H9 (cell line): ENCODE measurements at places on chromosomes 12 and 14. TPM values are rescaled to one million over a fixed set of nuclear protein-coding genes. Genes with fewer than 3 reads are reported as not detected.

TAS2R9 gene
- not detected in 2 replicates for total RNA-seq

CACNA1C gene
- 0.81 and 1.1 TPM in 2 replicates for total RNA-seq

IL23A gene
- 1.5 and 2.0 TPM in 2 replicates for total RNA-seq

TAS2R42 gene
- total RNA-seq, result not detected in 2 replicates

GRCh38 chr12:116352315-116352835 is 74.9 kb upstream of the MED13L start:
- peaks cover under 1% of the 10 kb centered on the region; the same call in 1 of the 2 replicates for H3K4me1 ChIP-seq
- H3K36me3 ChIP-seq, result no peaks in the 10 kb centered on the region
- H3K27me3 ChIP-seq, result no peaks in the 10 kb centered on the region
- no peak overlapping the region for H3K4me3 ChIP-seq
- no peak for DNase-seq
- no peak overlapping the region for H3K27ac ChIP-seq

- no peak overlapping the region for H3K4me3 ChIP-seq
- H3K4me1 ChIP-seq, result no peaks in the 10 kb centered on the region; the same call in 1 of the 2 replicates
- H3K27me3 ChIP-seq, result no peaks in the 10 kb centered on the region
- no peak for DNase-seq
Observed at GRCh38 chr14:98203421-98203820, 1068.6 kb downstream of the BCL11B start.

DNA sequence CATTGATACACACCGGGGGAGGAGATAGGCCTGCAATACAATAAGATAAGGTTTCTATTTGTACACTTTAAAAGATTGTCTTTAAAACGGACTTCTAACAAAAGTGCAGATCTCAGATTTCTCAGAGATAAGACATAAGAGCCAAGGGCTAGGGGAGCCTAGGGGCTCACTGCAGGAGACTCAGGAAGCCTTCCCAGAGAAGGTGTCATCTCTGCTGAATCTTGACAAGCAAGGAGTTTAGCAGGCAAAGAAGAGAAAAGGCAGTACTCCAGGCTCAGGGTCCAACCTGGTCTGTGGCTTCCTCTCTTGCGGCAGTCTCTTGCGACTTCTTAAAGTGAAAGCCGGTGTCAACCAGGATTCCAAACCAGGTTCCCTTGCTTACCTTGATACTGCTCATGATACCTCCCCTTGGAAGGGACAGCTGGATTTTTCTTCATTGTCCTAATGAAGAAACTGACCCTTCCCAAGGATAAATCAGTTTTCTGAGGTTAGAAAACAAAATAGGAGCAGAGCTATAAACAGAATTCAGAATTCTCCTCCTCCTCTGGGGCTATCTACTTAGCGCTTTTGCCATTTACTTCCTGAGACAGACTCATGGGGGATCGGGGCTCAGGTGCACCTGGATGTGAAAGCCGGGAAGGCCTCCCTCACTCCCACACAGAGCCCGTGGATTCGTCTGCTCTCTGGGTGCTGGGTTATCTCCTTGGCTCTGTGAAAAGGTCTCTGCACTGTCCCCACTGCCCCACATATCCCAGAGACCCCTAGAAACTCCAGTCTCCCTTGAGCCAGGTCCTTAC is 1.7 kb upstream of the SCNN1A start:
- H3K27ac ChIP-seq, result peak overlapping the region; percentile 48
- H3K27me3 ChIP-seq, result no peaks in the 10 kb centered on the region
- H3K4me3 ChIP-seq, result peak overlapping the region; percentile 79
- no peaks in the 10 kb centered on the region; the same call in 1 of the 3 replicates for H3K36me3 ChIP-seq

GRCh38 chr12:30806989-30807694 is 52.4 kb upstream of the CAPRIN2 start:
- H3K27me3 ChIP-seq, result no peaks in the 10 kb centered on the region
- no peaks in the 10 kb centered on the region for H3K4me1 ChIP-seq
- no peak overlapping the region for H3K4me3 ChIP-seq
- peaks cover 25% of the 10 kb centered on the region for H3K36me3 ChIP-seq
- H3K27ac ChIP-seq, result no peak overlapping the region
- peak; percentile 77 for DNase-seq

GRCh38 chr12:120879102-120879501 is 25.1 kb downstream of the SPPL3 start:
- no peak overlapping the region for H3K27ac ChIP-seq
- no peaks in the 10 kb centered on the region for H3K27me3 ChIP-seq
- H3K4me1 ChIP-seq, result no peaks in the 10 kb centered on the region

- peaks cover 4% of the 10 kb centered on the region; the same call in 1 of the 2 replicates for H3K4me1 ChIP-seq
- peak overlapping the region; percentile 71 for H3K27ac ChIP-seq
Observed at GRCh38 chr14:22870811-22871223, 723 bp upstream of the LRP10 start.

GRCh38 chr14:105930572-105930971 is 404.2 kb downstream of the TMEM121 start:
- no peak overlapping the region for H3K27ac ChIP-seq
- H3K27me3 ChIP-seq, result no peaks in the 10 kb centered on the region
- H3K36me3 ChIP-seq, result peaks cover 10% of the 10 kb centered on the region
- H3K4me3 ChIP-seq, result no peak overlapping the region

GRCh38 chr14:95499354-95499750 is 17.1 kb downstream of the SYNE3 start:
- no peaks in the 10 kb centered on the region for H3K36me3 ChIP-seq
- no peaks in the 10 kb centered on the region for H3K27me3 ChIP-seq
- no peak overlapping the region for H3K27ac ChIP-seq
- DNase-seq, result no peak
- no peak overlapping the region; the same call in 2 of the 3 replicates for H3K4me3 ChIP-seq
- no peaks in the 10 kb centered on the region for H3K4me1 ChIP-seq

DNA sequence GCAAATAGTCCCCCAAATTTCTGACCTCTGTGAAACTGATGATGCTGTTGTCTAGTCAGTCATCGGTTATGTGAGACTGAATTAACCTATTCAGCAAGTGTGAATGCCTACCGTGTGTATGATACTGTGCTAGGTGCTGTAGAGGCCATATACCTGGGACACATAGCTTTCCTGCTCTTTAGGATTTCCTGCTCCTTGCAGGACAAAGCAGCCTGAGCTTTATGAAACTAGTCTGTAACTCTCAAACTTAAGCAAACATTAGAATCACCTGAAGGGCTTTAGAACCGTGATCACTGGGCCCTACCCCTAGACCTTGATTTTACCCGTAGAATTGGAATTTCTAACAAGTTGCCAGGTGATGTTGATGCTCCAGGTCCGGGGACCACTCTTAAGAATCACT is 6.9 kb downstream of the MARK3 start:
- DNase-seq, result no peak
- H3K36me3 ChIP-seq, result peaks cover 2% of the 10 kb centered on the region; the same call in 1 of the 2 replicates
- H3K27me3 ChIP-seq, result no peaks in the 10 kb centered on the region; the same call in 1 of the 2 replicates
- no peak overlapping the region for H3K27ac ChIP-seq

DNA sequence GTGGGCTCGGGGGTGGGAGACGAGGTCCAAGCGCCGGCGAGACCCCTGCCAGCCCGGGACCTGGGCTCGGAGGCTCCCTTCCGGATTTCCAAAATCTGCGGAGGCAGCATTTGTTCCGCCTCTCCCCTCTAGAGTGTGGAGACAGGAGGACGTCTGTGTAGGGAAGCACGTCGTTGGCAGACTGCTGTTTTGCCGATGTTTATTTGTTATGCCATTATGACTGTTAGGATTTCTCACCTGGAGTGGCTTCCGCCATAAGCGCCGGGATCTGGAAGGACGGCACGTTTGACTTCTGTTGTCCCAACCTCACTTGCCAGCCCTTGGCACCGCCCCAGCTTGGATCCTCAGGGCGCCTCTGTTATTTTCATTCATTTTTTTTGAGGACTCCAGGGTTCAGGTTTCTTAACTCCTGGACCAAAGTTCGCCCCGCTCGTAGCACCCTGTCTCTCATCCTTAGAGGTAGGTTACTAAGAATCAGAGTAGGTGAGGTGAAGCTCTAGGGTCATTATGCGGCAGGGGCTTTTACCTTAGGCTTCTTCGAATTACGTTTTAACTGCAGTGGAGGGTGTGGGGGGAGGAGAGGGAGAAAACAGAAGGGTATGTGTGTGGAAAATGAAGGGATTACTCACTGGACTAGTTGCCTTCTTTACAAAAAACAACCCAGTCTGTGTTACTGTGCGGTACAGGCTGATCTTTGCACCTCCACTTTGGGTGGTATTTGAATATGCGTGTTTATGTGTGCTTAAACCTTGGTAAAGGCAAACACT is 547 bp upstream of the PYGL start:
- no peak overlapping the region for H3K27ac ChIP-seq
- no peak for DNase-seq
- no peaks in the 10 kb centered on the region for H3K27me3 ChIP-seq

DNA sequence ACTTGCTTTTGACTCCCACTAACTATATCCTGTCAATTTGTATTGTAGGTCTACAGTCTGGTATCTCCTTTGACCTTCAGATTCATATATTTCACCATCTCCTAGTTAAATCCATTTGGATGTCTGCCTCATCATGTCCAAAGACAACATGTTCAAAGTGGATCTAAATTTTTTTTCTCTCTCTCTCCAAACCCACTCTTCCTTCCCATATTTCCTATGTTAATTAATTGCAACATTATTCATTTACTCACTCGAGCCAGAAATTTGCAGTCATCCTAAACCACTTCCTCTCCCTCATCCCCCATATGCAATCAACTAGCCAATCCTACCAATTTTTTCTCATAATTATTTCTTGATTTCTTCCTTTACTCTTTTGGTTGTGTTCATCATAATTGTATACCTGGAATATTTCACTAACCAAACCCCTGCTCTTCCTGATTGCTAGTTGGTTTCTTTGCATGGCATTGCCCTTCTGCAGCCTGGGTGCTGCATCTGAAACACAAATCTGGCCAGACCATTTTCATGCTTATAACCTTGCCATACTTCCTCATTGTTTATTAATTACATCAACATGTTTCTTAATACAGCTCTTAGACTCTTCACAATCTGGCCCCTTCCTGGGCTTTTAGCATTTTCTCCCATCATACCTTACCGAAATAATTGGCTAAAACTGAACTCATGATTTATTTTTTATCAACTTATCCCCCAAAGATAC is 442.2 kb downstream of the ADAMTS20 start:
- DNase-seq, result no peak
- H3K4me3 ChIP-seq, result no peak overlapping the region
- H3K36me3 ChIP-seq, result no peaks in the 10 kb centered on the region
- H3K4me1 ChIP-seq, result no peaks in the 10 kb centered on the region
- H3K27me3 ChIP-seq, result no peaks in the 10 kb centered on the region
- no peak overlapping the region for H3K27ac ChIP-seq
